Thoracic aorta (tissue), 2 donors: ENCODE measurements at places on chromosomes 6 and 20.

- no peak for DNase-seq
Observed at GRCh38 chr6:144219056-144219685, 66.0 kb upstream of the UTRN start.

- no peak for DNase-seq
Observed at GRCh38 chr6:49370518-49370917, 92.5 kb downstream of the MMUT start.

- no peak for DNase-seq
Observed at GRCh38 chr6:166365806-166366205, 16.9 kb downstream of the MPC1 start.

DNA sequence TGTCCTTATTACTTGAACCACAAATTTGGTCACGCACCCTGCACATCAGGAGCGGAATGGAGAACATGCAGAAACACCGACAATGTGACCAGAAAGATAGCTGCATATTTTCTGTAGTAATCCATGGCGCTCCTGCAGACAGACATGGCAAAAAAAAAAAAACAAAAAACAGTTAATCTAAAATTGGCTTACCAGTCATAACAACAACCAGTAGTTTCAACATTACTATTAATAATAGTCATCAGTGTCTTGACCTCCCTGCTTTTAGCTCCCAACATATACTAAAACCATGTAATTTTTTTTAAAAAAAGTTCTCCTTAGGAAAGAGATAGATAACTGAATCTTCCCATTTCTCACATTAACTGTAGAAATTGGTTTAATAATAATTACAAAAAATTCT, 6.8 kb downstream of the CGA start:
- no peak for DNase-seq

GRCh38 chr6:65787787-65788186, 80.8 kb upstream of the EYS start:
- DNase-seq = no peak

GRCh38 chr20:31821427-31821826, 2.3 kb downstream of the MYLK2 start:
- DNase-seq = no peak

DNA sequence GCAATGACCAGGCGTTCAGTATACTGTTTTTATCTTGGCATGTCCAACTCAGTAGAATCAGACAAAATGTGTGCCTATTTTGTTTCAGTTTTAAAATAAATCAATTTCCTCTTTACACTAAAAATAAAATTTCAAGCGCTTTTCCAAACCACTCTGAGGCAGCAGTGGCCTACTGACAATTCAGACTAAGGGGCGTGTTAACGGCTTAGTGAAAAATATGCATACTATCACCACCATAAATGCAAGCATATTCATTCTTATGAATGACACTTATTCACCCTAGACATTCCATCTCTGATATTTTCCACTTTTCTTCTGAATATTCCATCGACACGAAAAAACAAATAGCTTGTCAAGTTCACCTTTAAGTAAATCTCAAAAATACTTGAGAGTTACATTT, 7.5 kb downstream of the TBX18 start:
- no peak for DNase-seq

DNA sequence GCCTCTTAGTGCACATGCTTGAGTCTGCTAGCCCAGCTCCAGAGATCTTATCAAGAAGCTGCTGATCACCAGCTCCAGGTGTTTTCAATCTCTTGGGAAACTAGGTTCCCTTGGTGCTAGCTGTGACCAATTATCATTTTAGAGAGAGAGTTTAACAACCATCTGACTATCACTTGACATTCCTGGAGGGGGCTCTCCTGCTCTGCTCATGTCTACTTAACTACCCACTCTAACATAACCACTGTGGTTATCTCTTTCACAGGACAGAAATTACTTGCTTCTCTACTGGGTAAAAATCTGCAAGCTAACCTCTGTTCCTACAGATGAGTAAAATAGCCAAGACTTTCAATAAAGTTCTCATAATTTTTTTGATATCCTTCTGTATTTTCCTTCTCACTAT, 823.4 kb upstream of the GJE1 start:
- DNase-seq = no peak

DNA sequence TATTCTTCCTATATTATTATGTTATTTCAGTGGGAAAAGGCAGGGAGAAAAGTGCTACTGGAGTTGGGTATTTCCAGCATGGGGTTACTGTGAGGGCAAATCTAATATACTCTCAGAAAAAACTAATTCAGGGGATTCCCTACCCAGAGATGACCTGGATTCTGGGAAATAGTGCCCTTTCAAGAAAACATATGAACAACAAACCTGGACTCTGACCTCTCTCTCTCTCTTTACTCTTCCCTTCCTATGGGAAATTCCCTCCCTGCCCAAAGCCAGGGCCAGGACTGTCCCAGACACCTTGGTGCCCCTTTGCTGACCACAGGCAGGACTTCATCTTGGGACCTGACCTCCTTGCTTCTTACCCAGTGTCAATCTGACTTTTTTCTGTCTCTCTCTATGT, 1.6 kb upstream of the UBD start:
- DNase-seq = no peak

DNA sequence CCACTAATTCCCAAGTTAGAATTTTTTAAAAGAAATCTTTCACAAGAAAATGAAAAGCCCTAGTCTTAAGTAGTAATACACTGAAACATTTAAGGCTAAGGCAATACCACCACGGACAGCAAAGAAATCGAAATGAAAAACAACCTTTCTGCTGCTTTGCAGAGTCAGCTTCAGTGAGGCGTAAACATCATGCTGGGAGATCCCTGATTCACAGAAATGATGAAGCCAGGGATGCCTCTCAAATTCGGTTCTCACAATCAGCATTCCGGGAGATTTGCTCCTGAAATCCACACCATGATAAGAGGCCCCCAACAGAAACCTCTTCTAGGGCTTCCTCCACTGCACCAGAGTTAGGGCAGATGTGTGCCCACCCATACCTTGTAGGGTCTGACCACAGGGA, 18.6 kb downstream of the RRBP1 start:
- no peak for DNase-seq

GRCh38 chr20:17873410-17874270, 95.0 kb downstream of the SNX5 start:
- DNase-seq = peak; percentile 65

GRCh38 chr20:51204794-51205193, 181.9 kb upstream of the KCNG1 start:
- no peak for DNase-seq

- no peak for DNase-seq
Observed at GRCh38 chr6:31070711-31071197, 41.6 kb downstream of the C6orf15 start.

- no peak for DNase-seq
Observed at GRCh38 chr20:21632735-21633053, 72.8 kb upstream of the PAX1 start.

DNA sequence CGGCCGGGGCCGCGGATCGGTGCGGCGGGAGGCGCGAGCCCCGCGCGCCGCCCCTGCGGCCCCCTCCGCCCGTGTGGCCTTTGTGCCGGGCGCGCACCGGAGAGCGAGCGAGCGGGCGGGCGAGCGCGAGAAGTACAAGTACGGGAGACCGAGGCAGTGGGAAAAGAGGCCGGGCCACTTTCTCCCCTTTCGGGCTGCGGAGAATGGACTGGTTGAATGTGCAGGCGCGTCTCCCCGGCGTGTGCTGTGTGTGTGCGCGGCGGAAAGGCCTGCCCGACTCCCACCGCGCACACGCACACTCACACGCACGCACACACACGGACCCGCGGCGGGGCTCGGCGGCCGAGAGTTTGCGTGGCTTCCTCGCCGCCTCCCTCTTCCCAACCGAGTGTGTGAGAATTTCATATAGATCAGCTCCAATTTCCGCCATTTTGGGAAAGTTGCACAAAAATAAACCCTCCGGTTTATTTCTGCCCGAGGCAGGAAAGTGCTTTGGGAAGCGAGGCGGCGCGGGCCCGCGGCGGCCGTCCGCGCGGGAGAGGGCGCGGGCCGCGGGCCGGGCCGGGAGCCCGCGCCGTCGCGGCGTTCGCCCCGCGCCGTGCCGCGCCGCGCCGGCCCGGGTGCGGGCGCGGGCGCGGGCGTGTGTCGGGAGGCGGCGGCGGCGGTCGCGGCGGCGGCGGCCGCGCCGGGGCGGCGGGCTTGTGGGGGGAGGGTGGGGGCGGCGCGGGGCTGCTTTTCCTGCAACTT, 1.1 kb downstream of the L3MBTL3 start:
- DNase-seq = no peak

DNA sequence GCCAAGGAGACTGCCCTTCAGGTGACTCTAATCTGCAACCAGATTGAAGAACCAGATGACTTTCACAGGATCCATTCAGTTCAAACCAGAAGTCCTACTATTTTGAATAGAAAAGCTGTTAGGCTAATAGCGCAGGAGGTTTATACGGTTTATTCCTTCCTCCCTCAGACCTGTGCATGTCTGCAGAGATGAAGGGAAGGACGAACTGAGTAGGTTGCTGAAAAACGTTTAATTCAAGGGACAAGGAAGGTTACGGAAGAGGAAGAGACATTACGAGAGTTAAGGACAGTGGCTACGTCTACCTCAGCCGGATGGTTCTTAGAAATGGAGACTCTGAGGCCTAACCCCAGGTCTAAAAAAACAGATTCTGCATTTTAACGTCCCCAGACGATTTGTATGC, 978 bp downstream of the AURKA start:
- DNase-seq = no peak

- DNase-seq = no peak
Observed at GRCh38 chr20:46739431-46740213, 30.2 kb downstream of the SLC2A10 start.

DNA sequence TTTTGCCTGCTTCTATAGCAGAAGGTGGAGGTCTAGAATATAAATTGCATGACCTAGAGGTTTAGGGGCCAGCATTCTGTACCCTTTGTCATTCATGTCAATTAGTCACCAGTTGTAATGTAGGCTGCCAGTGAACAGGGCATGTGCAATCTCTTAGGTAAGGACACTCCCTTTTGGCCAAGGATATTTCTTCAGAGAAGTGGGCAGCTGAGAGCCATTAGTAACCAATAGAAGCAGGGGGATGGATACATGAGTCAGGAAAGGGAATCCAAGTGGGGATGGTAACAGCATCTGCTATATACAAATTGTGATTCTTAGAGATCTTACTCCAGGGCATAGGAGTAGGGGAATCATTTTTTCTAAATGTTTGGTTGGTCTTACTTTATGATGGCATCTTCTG, 494.2 kb upstream of the JAG1 start:
- DNase-seq = no peak

- DNase-seq = peak; percentile 99
Observed at GRCh38 chr6:43013843-43014433, at the start of the genes KLHDC3 and MEA1. Gene KLHDC3, plus strand, starts transcription at chr6:43014249. Its CDS starts 2,944 bp downstream, at chr6:43017193. Gene MEA1, minus strand, starts transcription at chr6:43013946. Its CDS starts 133 bp downstream, at chr6:43013813.

- DNase-seq = no peak
Observed at GRCh38 chr6:113862112-113862511, 5.0 kb downstream of the MARCKS start.

DNA sequence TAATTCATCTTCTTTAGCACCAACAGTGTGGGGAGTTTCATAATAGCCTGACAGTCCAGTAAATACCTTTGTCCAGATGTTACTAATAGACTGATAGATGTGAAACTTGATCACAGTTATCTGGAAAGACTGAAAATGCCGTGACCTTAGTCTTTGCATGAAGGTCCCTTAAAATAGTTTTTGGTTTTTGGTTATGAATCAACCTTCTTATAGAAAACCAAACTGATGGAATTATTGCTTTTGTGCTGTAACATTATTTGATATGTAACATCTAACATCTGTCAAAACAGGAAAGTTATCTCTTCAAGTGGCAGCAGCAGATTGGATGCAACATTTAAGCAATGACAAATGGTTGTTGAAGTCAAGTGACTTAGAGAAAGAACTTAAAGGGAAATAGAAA, 190.4 kb downstream of the DOK5 start:
- DNase-seq = no peak

DNA sequence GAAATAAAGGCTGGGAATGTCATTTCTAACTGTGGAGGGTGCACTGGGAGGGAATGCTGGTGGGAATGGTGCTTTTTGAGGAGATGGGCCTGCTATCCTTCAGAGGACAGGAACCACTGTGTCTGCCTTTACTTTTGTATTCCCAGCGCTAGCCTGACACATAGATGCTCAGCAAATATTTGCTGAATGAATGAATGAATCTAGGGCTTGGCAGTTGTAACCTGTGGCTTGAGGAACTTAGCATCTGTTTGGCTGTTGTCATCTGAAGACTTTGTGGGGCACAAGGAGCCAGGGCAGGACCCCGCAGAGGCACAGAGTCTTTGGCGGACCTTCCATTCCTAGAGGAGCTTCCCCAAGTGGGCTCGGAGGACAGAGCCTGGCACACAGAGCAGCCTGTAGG, 6.1 kb downstream of the TOX2 start:
- no peak for DNase-seq

- DNase-seq = peak; percentile 55
Observed at GRCh38 chr6:148947621-148948444, 201.0 kb downstream of the UST start.

- DNase-seq = no peak
Observed at GRCh38 chr20:33915726-33916331, 77.9 kb upstream of the RALY start.

- no peak for DNase-seq
Observed at GRCh38 chr20:15857173-15857784, 716.0 kb downstream of the KIF16B start.

GRCh38 chr20:8089668-8090067, 42.4 kb upstream of the PLCB1 start:
- no peak for DNase-seq

- DNase-seq = no peak
Observed at GRCh38 chr6:118696271-118696670, 44.9 kb upstream of the CEP85L start.

GRCh38 chr6:44415873-44416502, 28.5 kb downstream of the CDC5L start:
- no peak for DNase-seq

DNA sequence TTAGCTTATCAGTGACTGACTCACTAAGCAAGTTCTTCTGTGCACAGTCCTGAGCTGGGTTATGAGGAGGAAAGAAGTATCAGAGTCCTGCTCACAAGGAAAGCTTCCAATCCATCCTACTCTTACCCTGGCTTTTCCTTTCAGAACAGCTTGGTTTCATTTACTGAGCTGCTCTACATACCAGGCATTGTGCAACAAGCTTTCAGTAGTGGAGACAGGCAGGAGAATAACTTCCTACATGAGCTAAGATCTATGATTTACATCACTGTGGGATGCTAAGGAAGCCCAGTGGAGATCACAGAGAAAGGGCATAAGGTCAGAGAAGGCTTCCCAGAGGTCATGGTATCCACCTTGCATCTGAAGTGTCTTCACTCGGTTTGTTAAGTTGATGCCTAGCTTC, 144.5 kb downstream of the MAP3K7 start:
- no peak for DNase-seq

GRCh38 chr20:38776363-38776762, 28.1 kb downstream of the ACTR5 start:
- no peak for DNase-seq

GRCh38 chr6:112362027-112362795, 15.1 kb downstream of the RFPL4B start:
- DNase-seq = no peak

GRCh38 chr20:34673412-34673811, 3.5 kb downstream of the PIGU start:
- no peak for DNase-seq

DNA sequence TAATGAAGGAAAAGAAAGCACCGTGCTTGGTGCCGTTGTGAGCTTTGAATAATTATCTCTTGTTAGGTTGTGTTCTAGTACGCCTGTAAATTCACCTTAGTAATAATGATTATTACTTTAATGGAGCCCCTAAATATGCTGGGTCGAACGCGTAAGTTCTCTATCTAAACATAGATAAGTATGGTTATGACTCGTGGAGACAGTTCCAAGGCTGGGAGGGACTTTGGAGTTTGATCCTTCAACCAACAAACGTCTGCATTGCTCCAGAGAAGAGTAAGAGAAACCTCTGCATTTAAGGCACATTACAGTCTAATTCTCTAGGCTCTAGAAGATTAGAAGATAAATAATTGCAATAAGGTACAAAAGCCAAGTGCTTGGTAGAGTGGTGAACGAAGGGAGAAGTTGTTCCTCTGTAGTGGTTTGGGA, 514 bp downstream of the ACOT13 start:
- no peak for DNase-seq
